CD4-positive, alpha-beta T cell treated with Interferon alpha-2 for 1 hour (primary cell): ENCODE measurements at places on chromosomes 4 and X.

DNA sequence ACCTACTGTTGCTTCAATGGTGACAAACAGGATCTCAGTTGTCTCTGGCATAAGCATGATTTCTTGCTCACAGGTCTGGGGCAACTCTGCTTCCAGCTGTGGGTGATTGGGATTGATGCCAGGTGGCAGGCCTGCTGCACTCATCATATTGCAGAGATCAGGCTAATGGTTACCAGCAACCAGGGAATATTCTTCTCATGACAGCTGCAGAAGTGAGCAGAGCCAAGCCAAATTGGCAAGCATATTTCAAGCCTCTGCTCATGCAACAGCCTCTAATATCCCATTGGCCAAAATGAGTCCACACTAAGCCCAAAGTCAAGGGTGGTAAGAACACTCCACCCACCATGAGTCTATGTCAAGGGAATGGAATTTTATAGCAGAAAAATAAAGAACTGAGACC, 26.7 kb upstream of the TBC1D19 start:
- DNase-seq: no peak

GRCh38 chr4:55871299-55871800, 17.9 kb downstream of the EXOC1 start:
- no peak for DNase-seq

DNA sequence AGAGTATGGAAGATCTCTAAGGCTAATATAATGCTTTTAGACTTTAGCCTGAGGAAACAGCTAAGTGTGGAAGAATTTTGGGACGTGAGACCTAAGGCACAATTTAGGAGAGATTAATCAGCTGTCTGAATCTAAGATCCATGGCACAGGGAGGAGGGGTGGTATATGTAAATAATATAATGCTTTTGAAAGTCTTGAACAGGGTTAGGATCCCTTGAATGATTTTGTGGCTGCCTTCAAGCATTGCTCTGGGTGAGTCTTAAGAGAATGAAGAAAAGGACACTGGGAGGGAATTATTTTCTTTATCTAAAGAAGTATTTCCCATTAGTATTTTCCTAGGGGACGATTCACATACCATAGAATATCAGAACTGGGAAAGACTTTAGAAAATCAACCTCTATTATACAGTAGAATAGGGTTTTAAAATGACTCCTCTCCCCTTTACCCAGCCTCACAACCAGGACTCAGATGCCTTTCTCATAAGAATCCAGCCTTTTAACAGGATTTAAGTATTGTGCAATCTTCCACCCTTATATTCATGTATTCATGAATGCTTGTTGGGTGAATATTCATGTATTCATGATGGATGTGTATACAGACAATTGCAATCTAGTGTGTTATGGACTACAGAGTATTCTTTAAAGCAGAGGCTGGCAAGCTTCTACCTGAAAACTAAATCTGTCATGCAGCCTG, 664.2 kb upstream of the CPEB2 start:
- no peak for DNase-seq

DNA sequence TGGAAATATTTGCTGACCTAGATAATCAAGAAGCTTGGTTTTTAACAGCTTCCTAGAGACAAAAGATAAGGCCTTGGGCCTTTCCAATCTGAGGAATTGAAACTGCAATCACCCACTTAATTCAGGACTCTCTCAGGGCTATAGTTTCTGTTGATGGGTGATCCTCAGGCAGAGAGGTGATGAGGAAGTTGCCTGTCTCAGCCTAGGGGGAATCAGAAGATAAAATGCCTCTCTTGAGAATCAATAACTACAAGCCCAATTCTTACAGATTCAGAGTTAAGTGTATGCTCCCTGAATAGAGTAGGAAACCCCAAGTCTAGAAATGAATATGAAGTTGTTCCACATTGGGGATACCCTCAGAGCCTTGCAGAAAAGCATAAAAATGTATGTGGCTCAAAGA, 45.5 kb downstream of the NFKB1 start:
- no peak for DNase-seq

- DNase-seq: no peak
Observed at GRCh38 chr4:168632301-168632725, 135.5 kb downstream of the PALLD start.

- no peak for DNase-seq
Observed at GRCh38 chrX:52979993-52980392, 21.7 kb upstream of the FAM156A start.

DNA sequence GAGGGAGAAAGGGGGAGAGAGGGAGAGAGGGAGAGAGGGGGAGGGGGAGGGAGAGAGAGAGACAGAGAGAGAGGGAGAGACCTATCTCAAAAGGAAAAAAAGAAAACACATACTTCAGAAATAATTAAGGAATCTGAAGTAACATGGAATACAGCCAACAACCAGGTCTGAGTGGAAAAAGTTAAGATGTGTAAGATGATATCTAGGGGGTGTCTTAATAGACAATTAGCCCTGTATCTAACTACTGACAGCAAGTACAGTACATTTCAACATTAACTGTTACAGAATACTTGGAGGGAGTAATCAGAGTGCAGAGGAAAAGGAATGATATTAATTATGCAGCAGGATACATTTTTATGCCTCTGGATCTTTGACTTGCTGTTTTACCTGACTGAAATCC, 22.4 kb downstream of the NUP54 start:
- DNase-seq: no peak
